Pancreas (tissue), 10 donors: ENCODE measurements at places on chromosomes 12 and 14.

- no peak for DNase-seq
Measured at GRCh38 chr14:62289471-62289870, 527.3 kb downstream of the SNAPC1 start.

DNA sequence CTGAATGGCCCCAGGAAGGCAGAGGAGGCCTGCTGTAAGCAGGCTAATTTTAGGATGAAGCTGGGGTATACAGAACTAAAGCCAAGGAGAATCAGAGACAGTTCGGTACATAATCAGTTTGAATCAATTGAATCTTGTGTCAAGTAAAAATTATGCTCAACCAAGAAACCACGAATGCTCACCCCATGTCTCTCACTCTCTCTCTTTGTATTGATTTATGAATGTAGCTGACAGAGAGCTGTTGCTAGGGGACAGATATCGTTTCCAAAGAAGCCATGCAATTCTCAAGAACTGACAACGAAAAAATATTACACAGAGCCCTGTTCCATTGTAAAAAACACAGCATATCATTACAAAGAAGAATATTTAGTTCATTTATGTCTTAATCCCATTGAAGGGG lies 151.1 kb upstream of the PKP2 start:
- DNase-seq, result no peak

- no peak for DNase-seq
Measured at GRCh38 chr12:50751948-50752721, 11.8 kb upstream of the ATF1 start.

DNA sequence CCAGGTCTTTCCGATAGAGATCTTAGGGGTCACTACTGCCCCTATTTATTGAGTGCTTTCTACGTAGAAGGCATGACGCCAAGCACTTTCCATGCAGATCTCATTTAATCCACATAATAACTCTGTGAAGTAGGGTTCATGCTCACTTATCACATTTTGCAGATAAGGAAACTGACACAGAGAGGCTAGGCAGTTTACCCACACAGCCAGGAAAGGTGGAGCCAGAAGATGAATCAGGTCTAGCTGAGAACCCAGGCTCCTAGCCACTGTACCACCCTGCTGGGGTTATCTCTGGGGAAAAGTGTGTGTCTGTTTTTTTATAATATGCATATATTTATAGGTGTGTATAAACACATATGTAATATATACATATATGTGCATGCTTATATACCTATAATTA lies 83.6 kb downstream of the KSR2 start:
- DNase-seq, result no peak

DNA sequence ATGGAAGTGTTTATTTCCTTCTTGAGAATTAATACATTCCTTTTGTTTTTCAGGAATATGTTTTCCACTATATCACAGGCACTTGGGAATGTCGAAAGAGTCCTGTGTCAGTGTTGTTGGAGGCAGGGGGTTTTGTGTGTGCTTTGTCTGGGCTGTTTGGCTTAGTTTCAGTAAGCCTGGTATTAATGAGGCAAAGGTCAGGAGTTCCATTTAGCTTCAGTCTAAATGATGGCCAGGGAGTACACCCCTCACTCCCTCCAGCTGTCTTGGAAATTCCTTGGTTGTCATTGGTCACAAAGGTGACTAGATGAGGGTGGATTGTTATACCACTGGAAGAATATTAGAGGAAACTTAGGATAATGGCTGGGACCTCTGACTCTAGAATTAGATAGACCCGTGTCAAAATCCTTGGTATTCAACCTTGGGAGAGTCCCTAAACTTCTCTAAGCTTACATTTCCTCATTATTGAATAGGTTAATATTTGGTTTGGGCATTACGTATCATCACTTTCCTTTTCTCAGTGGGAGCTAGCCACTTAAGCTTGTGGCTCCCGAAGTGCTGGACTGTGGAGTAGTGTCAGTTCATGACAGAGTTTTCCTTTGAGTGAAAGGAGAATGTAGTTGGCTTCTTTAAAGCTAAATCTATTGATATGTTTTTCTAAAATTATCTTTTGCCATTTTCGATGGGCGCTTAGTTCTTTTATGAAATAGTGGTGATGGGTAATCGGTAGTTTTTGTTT lies 5.2 kb downstream of the FRS2 start:
- DNase-seq, result no peak

GRCh38 chr14:97977651-97978261 lies 1180.6 kb downstream of the VRK1 start:
- DNase-seq, result peak; percentile 80

DNA sequence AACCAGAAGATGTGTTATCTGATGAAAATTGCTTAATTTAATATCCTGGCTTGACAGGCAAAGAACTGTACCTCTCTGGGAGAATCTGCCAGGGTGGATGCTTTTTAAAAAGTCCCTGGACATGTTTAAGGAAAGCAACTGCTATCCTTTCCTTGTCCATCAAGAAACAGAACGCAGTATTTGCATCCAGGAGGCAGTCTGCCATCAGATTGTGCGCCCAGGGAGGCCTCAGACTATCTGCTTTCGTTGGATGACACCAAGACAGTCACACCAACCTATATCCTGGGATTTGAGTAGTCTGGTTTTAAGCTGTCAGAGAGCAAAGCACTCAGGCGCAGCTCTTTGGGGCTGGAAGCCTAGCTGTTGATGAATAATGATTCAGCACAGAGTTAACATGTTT lies 121.9 kb downstream of the TBX5 start:
- no peak for DNase-seq

DNA sequence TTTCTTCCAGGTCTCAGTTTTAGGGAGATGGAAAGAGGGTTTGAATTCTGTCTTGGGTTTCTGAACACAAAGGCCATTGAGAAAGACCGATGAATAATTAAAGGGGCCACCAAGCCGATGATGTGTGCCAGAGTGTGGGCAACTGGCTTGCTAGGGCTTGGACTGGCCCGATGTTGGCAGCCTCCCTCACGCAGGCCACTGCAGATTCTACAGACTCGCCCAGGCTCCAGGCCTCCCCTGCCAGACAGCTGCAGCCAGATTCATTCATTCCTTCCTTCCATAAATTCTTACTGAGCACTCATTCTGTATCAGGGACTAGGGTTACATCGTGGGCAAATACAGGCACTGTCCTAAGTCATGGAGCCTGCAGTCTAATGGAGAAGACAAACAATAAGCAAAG lies 34.9 kb downstream of the ACTN1 start:
- no peak for DNase-seq

GRCh38 chr12:101654442-101654841 lies 43.0 kb upstream of the CHPT1 start:
- DNase-seq, result no peak

DNA sequence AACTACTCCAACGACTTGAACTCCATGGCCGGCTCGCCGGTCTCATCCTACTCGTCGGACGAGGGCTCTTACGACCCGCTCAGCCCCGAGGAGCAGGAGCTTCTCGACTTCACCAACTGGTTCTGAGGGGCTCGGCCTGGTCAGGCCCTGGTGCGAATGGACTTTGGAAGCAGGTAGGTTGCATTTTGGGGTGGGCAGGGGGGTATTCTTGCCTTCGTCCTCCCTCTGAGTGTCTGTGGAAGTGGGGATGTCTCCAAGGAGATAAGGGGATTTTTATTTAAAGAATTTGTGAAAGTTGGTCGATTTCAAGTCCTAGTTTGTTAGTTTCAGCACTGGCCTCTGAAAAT lies 1.3 kb downstream of the ASCL1 start:
- DNase-seq, result no peak

DNA sequence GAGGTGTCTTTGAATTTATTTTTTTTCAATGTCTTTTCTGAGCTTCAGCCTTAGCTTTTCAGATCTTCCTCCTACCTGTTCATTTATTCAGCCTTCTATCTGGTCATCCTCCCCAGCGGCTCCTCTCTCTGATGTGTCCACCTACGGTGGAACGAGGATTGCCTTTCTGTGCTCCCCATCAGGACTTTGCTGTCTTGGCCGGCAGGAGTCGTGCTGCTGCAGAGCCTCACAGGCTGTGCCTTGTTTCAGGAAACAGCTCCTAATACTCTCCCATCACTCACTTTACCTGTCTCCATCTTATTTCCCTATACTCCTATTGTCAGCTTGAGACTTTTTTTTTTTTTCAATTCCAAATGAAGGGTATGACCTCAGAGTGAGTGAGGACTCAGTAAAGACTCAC lies 76.9 kb downstream of the KICS2 start:
- no peak for DNase-seq

GRCh38 chr14:90454041-90455000 lies 57.5 kb downstream of the CALM1 start:
- DNase-seq, result peak; percentile 87

DNA sequence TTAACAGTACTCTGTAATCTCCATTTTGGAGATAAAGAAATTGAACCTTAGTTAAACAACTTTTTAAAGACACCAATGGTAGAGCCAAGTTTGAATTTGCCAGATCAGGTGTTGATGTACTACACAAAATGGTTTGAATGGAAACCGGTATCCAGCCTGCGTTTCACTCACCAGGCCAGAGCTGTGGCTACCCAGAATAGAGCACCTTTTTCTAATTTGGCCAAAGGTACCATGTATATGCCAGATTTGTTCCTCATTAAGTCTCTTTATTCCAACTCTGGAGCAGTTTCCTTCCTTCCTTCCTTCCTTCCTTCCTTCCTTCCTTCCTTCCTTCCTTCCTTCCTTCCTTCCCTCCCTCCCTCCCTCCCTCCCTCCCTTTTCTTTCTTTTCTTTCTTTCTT lies 39.3 kb downstream of the PALS1 start:
- no peak for DNase-seq

DNA sequence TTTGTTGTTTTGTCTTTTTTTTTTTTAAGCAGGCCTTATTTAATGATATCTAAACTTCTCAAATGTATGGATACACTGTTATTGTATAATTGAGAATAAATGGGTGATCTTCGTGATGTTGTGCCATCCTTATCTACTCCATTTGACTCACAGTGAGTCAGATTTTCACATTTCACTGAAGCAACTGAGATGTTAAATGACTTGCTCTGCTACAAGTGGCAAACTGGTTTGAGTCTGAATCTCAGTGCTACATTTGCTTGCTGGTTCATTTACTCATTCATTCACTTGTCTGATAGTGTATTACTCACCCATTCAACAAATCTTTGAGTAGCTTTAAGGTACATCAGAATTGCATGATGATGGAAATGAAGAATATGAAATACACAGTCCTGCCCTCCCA lies 2.6 kb downstream of the KIAA0586 start:
- DNase-seq, result no peak

DNA sequence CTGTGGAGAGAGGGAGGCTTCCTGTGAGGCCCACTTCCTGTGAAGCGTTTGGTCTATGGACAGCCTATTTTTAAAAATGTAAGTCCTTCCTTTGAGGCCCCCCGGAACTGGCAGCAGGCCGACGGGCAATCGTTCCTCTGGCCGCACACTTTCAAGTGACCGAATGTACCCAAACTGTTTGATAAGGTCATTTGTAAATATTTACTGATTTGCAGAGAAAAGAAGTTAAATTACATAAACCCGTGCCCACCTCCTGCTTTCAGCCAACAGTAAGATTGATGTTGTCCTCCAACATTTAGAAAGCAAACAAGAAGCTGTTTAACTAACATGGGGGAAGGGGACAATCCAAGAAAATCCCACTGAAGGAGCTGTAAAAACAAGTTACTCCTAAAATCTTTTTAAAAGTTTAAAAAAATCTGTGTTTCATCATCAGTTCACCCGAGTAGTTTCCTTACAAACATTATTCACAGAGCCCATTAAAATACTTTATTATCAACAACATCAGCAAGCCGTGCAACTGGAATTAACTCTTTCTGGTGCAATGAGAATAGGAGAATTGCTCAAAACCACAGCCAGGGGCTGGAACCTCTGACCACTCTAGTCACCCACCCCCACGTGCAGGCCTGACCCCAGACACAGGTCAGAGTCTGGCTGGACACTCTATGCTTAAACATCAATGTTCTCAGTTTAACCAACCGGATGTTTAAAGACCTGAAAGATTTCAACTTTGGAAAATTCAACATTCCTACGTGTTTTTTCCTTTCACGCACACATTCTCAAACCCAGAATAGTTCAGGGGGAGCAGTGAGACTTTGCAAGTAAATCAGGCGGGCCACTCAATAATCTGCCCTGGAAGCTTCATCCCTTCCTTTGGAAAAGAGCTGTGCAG lies 65.3 kb downstream of the FOXN3 start:
- DNase-seq, result no peak

GRCh38 chr12:29216266-29216665 lies 67.2 kb downstream of the FAR2 start:
- no peak for DNase-seq
